ENCODE measurements at places on chromosomes 5 and 9. TPM values are rescaled to one million over a fixed set of nuclear protein-coding genes. Genes with fewer than 3 reads are reported as not detected.
A peak's percentile ranks its signal among the peaks of the same experiment; 100 is the strongest.

DNA sequence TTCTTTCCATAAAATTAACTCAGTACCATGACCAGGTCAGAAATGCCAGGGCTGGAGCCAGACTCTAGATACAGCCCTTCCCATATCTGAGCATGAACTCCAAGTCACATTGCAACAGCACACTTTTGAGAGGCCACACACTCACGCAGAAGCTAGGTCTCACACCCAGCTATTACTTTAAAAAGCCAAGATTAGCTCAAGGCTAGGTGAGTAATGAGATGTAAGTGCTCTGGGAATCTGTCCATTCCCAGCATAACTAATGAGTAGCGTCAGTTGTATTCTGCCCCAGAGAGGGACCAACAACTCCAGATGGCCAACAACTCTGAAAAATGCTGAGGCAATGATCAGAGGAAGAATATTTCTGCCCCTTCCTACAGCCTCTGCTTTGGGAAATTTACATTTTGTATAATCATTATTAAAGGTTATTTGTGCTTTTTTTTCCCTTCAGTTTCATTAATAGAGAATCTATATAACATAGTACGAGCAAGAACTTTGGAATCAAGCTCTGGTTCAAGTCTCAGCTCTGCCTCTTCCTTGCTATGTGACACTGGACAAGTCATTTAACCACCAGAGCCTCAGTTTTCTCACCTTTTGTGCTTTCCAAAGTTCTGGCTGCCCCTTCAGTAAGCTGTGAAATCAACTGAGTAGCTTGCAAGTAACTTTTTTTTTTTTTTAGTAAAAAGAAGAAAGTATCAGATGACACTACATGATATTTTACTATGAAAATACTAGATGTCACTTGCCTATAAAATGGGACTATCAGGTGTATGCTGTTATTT lies 118.3 kb downstream of the NR6A1 start:
- no peak for DNase-seq

Gene CDC20B
- not detected for total RNA-seq

Gene MYMK
- not detected for total RNA-seq

DNA sequence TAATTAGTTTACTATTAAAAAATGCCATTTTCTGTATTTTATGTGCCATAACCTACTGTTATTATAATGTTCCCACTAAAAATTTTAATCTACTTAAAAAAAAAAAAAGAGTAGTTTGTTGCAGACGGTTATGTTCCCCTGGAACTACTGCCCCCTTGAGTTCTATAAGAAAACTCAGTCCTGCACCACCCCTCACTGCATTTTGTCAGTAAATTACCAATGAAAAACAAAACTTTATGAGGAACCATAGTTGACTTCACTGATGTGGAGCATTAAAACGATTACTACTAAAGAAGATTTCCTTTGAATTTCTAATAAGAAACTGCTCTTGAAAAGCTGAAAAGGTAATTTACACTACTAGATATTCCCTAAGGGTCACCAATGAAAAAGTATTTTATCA lies 288.7 kb downstream of the FBXL17 start:
- DNase-seq, result peak; percentile 30

DNA sequence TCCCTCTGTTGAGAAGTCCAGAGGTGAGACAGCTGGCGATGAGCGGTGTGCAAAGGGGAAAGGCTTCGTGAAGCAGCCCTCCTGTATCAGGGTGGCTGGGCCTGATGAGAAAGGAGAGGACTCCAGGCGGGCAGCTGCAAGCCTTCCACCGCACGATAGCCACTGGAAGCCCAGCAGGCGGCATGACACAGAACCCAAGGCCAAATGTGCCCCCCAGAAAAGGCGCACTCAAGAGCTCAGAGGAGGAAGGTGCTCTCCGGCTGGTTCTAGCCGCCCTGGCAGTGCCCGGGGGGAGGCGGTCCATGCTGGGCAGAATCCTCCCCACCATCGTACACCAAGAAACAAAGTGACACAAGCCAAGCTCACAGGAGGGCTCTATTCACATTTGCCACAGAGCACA lies 60.3 kb downstream of the TEX10 start:
- DNase-seq, result no peak

- no peak for DNase-seq
Measured at GRCh38 chr5:16539169-16539666, 73.6 kb upstream of the ZNF622 start.

DNA sequence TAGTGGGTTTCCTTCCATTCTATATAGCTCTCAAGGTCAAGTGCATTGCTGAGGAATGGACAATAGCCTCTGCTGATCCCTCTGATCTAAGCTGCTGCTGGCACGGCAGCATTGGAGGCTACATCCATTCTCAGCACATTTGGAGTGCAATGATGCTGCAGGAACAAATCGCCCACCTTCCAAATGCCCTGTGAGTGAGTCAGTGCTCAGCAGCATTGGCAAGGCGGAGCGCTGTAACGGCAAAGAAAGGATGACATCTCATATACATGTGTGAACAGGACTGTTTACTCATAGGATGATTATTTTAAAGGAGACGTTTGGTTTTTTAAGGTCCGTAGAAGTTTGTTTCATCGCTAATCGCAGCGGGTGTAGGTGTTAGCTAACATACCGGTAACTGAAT lies 408.7 kb downstream of the ARHGEF28 start:
- DNase-seq, result no peak

GRCh38 chr5:74098941-74099340 lies 472.9 kb downstream of the ARHGEF28 start:
- no peak for DNase-seq

Gene MYOZ3
- total RNA-seq, result 8.1 TPM

- no peak for DNase-seq
Measured at GRCh38 chr9:79193001-79193400, 378.8 kb upstream of the TLE4 start.

Gene COL27A1
- total RNA-seq, result 10.5 TPM

- DNase-seq, result peak; percentile 77
Measured at GRCh38 chr5:17203329-17204132, 13.9 kb upstream of the BASP1 start.

DNA sequence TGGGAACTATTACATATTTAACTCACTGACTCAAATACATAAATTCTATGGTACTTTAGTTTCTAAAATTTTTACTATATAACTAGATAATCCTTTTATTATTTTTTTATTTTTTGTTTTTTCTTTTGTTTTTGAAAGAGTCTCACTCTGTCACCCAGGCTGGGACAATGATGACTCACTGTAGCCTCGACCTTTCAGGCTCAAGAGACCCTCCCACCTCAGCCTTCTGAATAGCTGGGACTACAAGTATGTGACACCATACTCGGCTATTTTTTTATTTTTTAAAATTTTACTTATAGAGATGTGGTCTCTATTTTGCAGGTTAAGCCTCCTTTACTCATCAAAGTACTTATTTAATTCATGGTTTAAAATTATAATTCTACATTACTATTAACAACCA lies 92.2 kb upstream of the SLCO4C1 start:
- DNase-seq, result no peak

DNA sequence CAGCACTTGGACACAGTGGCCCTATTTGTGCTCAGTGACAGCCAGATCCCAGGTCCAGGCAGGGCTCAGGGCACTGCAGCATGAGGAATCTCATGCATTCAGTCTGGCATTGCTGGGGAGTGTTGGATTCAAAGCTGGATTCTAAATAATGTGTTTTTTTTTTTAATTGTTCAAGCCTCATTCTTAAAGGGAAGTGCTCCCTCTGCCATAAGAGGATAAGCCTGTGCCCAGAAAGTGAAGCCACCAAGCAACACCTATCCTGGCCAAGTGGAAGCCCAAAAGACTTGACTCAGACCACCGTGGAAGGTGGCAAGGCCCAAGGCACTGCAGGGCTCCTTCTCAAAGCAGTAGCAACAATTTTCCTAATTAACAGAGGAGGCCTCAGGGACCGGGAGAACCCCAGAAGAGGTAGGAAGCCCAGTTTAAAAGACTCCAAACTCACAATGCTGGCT lies 135.6 kb downstream of the ACTL7B start:
- no peak for DNase-seq

DNA sequence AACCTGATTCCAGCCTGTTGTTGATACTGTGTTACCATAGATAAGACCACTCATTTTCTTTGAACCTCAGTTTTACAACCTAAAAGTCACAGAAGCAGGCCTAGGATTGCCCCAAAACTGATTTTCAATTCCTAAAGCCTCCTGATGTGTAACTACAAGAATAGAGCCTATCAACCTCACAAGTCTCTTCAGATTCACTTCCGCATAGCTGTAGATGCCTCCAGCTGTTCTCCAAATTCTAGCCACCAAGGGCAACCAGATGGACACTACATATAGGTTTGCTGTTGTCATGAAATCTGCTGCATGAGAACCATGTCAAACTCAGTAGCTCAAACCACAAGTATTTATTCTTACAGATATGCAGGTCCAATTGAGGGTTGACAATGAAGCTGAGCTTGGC lies 143.5 kb downstream of the SPATA31D1 start:
- DNase-seq, result no peak

- no peak for DNase-seq
Measured at GRCh38 chr5:157611571-157612476, 36.2 kb upstream of the ADAM19 start.

DNA sequence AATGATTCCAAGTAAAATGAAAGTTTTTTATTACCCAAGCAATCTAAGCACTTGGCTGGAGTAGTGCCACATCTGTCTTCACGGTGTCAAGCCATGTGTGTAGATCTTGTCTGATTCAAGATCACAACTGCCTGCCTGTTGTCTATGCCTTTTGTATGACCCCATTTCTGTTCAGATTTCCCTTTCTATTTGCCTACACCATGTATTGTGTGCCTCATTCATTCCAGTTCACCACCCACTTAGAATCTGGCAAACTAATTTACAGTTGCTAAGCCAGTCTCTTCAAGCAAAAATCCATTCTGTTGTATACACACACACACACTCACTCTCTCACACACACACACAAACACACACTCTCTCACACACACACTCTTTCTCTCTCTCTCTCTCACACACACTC lies 33.7 kb downstream of the GLDC start:
- no peak for DNase-seq

GRCh38 chr9:76733096-76733495 lies 31.1 kb upstream of the PCA3 start:
- no peak for DNase-seq

GRCh38 chr9:95028853-95029219 lies 288.7 kb downstream of the FANCC start:
- no peak for DNase-seq

DNA sequence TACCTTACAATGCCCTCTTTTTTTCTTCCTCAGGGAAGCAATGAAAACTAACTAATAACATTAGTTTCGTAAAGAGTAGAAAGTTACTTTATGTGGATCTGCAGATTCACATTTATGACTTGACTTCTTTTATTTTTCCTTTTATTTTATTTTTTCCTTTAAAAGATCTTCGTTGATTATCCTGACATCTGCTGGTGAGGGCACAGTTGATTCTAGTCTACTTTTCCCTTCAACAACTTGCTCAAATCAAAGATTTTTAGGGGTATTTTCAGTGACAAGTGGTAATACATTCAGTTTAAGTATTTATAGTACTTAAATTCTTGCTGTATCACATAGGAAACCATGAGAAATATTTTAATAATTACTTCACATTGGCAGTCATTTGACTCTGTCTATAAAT lies 4.9 kb downstream of the EDIL3 start:
- no peak for DNase-seq

- peak; percentile 61 for DNase-seq
Measured at GRCh38 chr5:6780802-6781391, 67.7 kb downstream of the TENT4A start.

- peak; percentile 57 for DNase-seq
Measured at GRCh38 chr9:42388846-42389245, 205.4 kb downstream of the SPATA31A6 start.

- no peak for DNase-seq
Measured at GRCh38 chr5:149301744-149302380, 30.2 kb downstream of the AFAP1L1 start.

Gene PAEP
- not detected for total RNA-seq

GRCh38 chr9:8486095-8486494 lies 686.5 kb upstream of the DMAC1 start:
- DNase-seq, result peak; percentile 23

Gene FGF18
- 1.9 TPM for total RNA-seq

- DNase-seq, result no peak
Measured at GRCh38 chr5:129069292-129069691, 25.3 kb upstream of the ISOC1 start.

- no peak for DNase-seq
Measured at GRCh38 chr5:76576450-76576849, 46.8 kb downstream of the F2RL2 start.

DNA sequence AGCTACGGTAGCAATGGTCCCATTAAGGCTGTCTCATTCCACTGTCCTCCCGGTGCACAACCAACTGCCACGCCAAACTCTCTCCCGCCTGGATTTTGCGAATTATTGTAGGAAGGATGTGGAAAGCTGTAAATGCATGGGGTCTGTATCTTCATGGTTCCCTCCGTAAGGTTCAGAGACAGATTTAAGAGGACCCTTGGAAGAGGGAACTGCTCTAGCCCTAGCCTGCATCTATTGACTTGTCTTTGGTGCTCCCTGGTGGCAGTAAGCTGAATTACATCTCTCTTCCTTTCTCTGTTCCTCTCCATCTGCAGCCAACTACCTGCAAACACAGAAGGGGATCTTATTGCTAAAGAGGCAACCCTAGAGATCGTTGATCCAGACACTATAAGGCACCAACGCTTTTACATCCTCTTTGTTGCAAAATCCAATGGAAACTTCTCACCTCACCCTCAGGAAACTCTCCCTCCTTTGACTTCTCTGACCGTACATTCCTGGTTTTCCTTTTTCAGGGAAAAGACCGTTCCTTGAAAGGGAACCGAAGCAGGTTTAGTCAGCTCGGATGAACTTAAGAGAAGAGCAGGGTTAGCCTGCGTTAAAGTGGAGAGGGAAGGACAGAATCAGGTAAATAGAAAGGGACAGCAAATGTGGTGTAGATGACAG lies 11.9 kb downstream of the CAPSL start:
- peak; percentile 66 for DNase-seq

GRCh38 chr5:88474574-88474973 lies 205.9 kb upstream of the TMEM161B start:
- no peak for DNase-seq

Gene CAVIN4
- 3.1 TPM for total RNA-seq

GRCh38 chr5:129120158-129120581 lies 25.6 kb downstream of the ISOC1 start:
- no peak for DNase-seq
